ENCODE measurements at places on chromosomes 4 and X.

GRCh38 chrX:70554081-70554480 lies 109.4 kb downstream of the DLG3 start:
- no peak overlapping the region for H3K4me3 ChIP-seq
- H3K27me3 ChIP-seq, result peaks cover 11% of the 10 kb centered on the region
- DNase-seq, result no peak
- no peak overlapping the region for H3K27ac ChIP-seq
- no peaks in the 10 kb centered on the region for H3K4me1 ChIP-seq

DNA sequence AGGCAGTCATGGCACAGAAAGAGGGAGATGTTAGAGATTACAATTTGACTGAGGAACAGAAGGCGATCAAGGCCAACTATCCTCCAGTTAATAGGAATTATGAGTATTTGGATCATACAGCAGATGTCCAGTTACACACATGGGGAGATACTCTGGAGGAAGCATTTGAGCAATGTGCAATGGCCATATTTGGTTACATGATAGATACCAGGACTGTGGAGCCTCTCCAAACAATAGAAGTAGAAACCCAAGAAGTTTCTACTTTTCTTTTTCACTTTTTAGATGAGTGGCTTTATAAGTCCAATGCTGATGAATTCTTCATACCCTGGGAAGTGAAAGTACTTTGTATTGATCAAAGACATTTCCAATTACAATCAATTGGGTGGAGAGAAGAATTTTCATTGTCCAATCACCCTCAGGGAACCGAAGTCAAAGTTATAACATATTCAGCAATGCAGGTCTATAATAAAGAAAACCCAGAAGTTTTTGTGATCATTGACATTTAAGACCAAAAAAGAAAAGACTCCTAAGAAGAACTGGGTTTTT lies 139.1 kb downstream of the MAB21L2 start:
- H3K4me1 ChIP-seq, result no peaks in the 10 kb centered on the region
- H3K27me3 ChIP-seq, result no peaks in the 10 kb centered on the region
- DNase-seq, result no peak
- H3K4me3 ChIP-seq, result no peak overlapping the region

DNA sequence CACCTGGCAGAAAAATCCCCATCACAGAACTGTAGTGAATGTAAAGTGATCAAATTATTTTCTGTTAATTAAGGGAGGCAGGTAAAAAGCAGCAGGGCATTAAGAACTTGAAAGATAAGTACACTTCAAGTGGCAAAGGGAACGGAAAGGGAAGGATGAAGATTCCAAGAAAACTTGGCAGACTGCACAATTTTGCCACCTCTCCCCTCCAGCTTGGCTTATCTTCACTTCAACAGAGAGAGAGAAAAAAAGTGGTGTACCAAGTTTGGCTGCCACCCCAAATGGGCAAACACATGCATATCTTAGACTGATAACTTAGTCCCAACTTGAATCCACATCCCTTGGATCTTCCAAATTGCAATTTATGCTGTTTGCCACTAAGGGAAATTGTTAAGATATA lies 598.1 kb upstream of the ACTRT1 start:
- no peak overlapping the region for H3K4me3 ChIP-seq
- no peaks in the 10 kb centered on the region for H3K27me3 ChIP-seq
- no peaks in the 10 kb centered on the region for H3K36me3 ChIP-seq
- H3K27ac ChIP-seq, result no peak overlapping the region
- no peak for DNase-seq

GRCh38 chr4:98232202-98232601 lies 29.0 kb upstream of the RAP1GDS1 start:
- no peaks in the 10 kb centered on the region for H3K27me3 ChIP-seq
- no peak for DNase-seq
- H3K36me3 ChIP-seq, result no peaks in the 10 kb centered on the region

- no peaks in the 10 kb centered on the region for H3K4me1 ChIP-seq
- DNase-seq, result no peak
- H3K27ac ChIP-seq, result no peak overlapping the region
- no peak overlapping the region for H3K4me3 ChIP-seq
- no peaks in the 10 kb centered on the region for H3K27me3 ChIP-seq
These were observed 272.8 kb upstream of the GATB start for GRCh38 chr4:152033621-152034020.

DNA sequence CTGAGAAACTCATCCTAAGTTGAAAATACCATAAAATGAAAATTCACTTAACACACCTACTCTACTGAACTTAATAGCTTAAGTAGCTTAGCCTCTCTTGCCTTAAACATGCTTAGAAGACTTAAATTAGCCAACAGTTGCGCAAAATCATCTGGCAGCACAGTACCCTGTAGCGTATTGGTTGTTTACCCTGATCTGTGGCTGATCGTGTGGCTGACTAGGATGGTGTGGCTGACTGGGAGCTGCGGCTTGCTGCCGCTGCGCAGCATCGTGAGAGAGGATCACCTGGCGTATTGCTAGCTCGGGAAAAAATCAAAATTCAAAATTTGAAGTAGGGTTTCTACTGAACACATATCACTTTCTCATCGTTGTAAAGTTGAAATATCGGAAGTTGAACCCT lies 6.3 kb downstream of the RUFY3 start:
- H3K36me3 ChIP-seq, result peaks cover 63% of the 10 kb centered on the region
- no peaks in the 10 kb centered on the region for H3K27me3 ChIP-seq
- no peak overlapping the region for H3K4me3 ChIP-seq
- no peak overlapping the region for H3K27ac ChIP-seq
- peaks cover 4% of the 10 kb centered on the region for H3K4me1 ChIP-seq
- DNase-seq, result no peak

GRCh38 chrX:97027384-97027922 lies 143.7 kb downstream of the RPA4 start:
- H3K27ac ChIP-seq, result no peak overlapping the region
- no peak overlapping the region for H3K4me3 ChIP-seq
- no peaks in the 10 kb centered on the region for H3K27me3 ChIP-seq
- DNase-seq, result peak; percentile 60

DNA sequence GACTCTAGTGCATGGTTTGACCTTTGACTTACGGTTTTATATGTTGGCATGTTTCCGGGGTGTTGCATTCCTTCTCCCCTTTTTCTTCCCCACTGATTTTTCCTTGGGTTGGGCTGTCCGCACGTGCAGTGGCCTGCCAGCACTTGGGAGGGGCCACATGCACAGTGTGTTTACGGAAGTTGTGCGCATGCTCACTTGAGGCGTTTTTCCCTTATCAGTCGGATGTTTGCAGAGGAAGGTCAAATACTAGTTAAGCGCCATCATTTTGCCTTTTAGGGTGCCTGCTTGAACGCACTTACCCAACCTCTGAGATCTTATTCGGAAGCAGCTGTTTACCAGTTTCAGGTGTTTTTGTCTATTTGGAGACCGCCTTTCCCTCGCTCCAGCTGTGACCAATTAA lies 653.9 kb upstream of the AADAT start:
- no peaks in the 10 kb centered on the region for H3K27me3 ChIP-seq
- no peak overlapping the region for H3K27ac ChIP-seq
- DNase-seq, result no peak
- no peaks in the 10 kb centered on the region for H3K4me1 ChIP-seq
- no peak overlapping the region for H3K4me3 ChIP-seq
- no peaks in the 10 kb centered on the region for H3K36me3 ChIP-seq

GRCh38 chr4:112196461-112196860 lies 35.1 kb upstream of the AP1AR start:
- no peaks in the 10 kb centered on the region for H3K36me3 ChIP-seq
- H3K27me3 ChIP-seq, result no peaks in the 10 kb centered on the region
- H3K27ac ChIP-seq, result no peak overlapping the region
- no peak overlapping the region for H3K4me3 ChIP-seq
- DNase-seq, result no peak

DNA sequence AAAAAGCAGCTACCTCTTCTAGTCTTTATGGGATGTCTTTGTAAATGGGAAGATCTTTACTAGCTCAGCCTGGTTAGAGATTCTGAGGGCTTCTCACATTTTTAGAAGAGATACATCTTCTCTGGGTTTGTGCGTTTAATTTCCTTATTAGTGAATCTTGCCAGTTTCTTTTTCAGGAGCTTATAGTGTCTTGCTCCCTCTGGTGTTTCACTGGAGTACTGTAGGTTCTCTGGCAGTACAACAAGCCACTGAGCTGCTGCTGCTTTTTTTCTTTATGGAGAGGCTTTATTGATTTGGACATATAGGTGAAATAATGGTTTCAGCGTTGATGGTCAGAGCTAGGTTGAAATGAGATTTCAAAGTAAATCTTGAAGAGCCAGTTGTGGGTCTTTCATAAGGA lies 82.9 kb downstream of the LAS1L start:
- no peak overlapping the region for H3K4me3 ChIP-seq
- H3K4me1 ChIP-seq, result no peaks in the 10 kb centered on the region
- H3K27ac ChIP-seq, result no peak overlapping the region
- no peak for DNase-seq
- no peaks in the 10 kb centered on the region for H3K27me3 ChIP-seq

DNA sequence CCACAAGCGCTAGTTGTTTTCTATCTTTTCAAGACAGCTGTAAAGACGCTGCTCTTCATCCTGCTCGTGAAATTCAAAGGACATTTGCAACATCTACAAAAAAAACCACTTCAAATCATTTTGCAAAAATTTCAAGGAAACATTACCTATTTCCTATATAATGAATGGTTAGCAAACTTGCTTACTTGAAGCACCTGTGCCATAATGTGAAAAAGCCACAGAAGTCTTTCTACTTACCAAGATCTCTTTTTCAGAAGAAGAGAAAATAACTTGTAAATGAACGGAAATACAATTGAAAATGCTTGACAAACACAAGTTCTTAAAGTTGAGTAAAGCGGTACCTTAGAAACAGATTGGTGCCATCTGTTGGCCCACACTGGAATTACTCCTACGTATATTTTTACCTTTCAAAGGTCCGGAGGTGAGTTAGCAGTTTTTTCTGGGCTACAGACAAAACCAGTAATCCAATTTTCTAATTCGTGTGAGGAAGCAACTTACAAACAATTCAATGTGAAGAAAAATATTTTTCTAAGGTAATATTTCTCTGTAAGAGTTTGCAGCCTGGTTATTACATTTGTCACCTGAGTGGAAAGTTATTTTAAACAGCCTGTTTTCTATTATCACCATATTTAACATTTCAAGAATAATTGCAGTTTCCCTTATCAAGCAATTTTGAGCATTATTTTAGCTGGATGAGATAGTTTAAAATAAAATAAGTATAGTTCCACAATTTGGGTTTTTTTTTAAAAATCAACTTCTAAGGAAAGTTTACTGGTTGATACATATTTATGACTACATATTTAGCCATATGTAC lies at the start of gene TLR6:
TLR6 (minus strand) TSS at position 294 of the 814 bp plus-strand sequence. CDS start 27,344 bp downstream, outside the sequence.
- no peak within 1 kb of the TSS for H3K27ac ChIP-seq
- H3K36me3 ChIP-seq, result no peaks in the 10 kb centered on the region
- peak; percentile 29 for DNase-seq
- H3K27me3 ChIP-seq, result no peaks in the 10 kb centered on the region
- no peak within 1 kb of the TSS for H3K4me3 ChIP-seq
- no peaks in the 10 kb centered on the region for H3K4me1 ChIP-seq

Measured in neuronal stem cell (in vitro differentiated cells).